ENCODE measurements at places on chromosomes 3 and 15.
A peak's percentile ranks its signal among the peaks of the same experiment; 100 is the strongest.

- no peak for DNase-seq
These were observed 22.9 kb downstream of the SIAH2 start for GRCh38 chr3:150739877-150740645.

DNA sequence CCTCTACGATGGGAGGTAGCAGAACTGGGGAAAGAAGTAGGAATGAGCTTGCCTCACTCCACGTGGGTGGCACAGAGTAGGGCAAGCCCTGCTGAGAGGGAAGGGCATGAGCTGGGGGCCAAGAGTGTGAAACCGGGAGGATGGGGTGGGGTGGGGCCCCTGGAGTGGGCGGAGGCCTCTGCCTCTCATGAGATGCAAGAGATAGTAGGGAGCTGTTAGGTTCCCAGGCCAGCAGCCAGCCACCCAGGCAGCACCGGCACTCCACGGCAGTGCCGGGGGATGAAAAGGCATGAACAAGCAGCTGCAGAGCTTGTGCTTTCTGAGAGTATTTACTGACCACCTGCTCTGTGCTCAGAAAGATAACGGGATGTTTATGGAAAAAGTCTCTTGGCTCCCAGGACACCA, 24.4 kb upstream of the PLA2G4E start:
- no peak for DNase-seq

GRCh38 chr3:184155644-184156521, 706 bp downstream of the DVL3 start:
- DNase-seq: peak; percentile 63

DNA sequence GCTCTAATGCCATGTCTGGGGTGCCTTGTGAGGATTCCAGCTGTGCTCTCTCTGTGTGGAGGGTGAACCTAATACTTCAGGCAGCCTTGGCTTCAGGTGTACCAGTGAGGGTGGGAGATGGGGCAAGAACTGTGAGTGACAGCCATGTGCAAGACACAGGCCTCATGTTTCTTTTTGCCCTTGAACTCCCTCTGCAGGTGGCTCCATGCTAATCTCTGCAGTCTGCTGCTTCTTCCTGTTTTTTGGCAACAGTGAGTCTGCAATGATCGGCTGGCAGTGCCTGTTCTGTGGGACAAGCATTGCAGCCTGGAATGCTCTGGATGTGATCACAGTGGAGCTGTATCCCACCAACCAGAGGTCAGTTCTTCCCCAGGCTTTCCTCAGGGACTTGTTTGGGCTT, 189.3 kb downstream of the SV2B start:
- DNase-seq: no peak

DNA sequence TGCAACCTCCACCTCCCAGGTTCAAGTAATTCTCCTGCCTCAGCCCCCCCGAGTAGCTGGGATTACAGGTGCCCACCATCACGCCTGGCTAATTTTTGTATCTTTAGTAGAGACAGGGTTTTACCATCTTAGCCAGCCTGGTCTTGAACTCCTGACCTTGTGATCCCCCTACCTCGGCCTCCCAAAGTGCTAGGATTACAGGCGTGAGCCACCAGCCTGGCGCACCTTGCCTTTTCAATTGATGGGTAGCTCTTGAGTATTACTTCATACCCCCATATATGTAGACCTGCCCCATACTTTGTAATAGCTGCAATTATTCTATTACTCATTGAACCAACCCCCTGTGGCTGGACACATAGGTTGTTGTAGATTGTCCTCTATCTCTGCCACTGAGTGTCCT, 101.3 kb downstream of the LRRK1 start:
- no peak for DNase-seq

DNA sequence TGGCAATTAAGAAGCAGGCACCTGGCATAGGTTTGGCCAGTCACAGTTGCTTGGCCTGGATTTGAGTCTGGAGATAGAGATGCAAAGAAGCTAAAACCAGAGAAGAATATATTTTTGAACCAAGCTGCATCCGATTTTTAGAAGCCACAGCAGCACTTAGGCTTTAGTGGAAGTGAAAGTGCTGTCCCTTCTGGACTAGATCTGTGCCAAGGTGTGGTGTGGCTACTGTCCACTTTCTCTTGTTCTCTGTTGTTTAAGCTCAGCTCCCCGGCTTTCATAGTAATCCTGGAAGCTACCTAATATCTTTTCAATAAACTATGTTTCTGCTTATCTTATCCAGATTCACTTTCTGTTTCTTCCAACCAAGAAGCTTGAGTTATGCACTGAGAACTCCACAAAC, 183.4 kb upstream of the THRB start:
- no peak for DNase-seq

DNA sequence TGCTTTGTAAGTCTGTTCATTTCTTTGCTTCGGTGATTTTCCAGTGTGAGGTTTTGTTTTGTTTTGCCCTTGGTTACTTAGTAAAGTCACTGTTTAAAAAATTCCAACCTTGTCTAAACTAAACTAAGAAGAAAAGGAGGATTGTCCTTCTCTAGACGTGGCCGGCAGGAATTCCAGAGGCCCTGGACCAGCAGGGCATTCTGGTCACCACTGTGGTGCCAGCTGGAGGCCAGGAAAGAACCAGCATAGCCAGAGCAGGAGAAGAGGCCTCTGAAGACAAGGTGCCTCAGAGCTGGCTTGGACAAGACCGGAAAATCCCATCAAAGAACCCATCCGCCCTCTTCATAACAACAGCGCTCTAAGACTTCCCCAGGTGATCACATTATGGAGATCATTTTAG, 8.2 kb downstream of the PLOD2 start:
- no peak for DNase-seq

DNA sequence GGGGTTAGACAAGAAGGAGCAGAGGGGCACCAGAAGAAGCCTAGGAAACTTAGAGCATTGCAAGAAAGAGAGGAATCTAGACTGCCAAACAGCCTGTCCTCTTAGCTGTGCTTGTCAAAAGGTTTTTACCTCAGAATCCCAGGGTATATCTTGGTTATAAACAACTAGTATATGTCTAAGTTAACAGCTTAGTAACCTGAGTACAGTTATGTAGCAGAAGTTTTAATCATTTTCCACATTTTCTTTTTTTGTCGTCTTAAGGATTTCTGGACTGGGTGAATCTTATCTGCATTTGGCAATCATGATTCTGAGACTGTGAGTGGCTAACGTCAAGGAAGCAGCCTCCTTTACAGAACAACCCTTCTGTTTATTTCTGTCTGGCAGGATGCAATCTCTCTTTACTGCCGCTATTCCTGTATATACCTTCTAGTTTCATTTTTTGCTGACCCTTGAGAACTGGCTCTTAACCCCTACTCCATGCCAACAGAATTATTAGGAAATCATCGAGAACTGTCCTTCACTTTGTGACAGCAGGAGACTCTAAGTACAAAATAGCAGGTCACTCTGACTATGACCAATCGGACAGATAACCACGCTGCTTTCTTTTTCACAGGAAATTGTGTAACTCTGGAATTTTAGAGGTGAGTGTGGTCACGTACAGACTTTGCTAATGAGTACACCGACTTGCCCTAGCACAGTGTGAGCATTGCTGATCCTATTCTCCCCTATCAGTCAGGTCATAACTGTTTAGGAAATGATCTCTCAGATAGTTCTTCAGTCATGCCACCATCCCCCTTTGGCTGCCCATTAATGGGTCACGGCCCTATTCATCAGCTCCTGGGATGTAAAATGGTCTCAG, 3.3 kb upstream of the CP start:
- DNase-seq: no peak

DNA sequence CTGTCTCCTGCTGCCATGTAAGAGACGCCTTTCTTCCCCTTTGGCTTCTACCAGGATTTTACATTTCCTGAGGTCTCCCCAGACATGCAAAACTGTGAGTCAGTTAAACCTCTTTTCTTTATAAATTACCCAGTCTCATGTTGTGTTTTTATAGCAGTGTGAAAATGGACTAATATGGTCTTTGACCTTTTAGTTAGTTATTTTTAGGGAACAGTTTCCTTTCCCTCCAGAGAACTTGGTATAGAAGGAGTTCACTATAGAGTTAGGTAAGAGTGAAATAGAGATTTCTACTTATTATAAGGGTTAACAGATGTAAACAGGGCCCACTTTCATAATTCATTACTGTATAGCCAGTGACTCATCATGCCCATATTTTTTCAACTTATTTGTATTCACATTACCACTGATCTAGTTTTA, 170.9 kb downstream of the UNC13C start:
- DNase-seq: no peak

- DNase-seq: no peak
These were observed 56.2 kb downstream of the GREM1 start for GRCh38 chr15:32774022-32774421.

DNA sequence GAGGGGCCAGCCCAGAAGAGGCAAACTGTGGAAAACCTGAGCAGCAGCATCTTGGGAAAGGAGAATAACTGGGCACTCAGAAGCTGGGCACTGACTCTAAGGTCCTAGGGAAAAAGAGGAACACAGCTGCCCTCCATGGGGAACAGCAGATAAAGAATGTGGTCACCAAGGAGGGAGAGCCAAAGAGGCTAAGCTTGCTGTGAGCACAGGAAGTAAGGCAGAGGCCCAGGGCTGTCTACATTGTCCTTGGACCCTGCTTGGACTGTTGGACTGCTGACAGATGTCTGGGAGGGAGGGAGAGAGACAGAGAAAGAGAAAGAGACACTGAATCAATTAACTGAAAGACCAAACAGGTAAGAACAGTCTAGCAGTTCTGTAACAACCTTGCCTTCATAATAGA, 4.5 kb upstream of the MNS1 start:
- DNase-seq: no peak

Measured in activated naive CD8-positive, alpha-beta T cell treated with anti-CD3 and anti-CD28 coated beads, Interleukin-2, amount 10 ng/mL, durations not matched to agents 7 days and 5 days (primary cell).